ENCODE measurements at places on chromosomes 12 and 14.

DNA sequence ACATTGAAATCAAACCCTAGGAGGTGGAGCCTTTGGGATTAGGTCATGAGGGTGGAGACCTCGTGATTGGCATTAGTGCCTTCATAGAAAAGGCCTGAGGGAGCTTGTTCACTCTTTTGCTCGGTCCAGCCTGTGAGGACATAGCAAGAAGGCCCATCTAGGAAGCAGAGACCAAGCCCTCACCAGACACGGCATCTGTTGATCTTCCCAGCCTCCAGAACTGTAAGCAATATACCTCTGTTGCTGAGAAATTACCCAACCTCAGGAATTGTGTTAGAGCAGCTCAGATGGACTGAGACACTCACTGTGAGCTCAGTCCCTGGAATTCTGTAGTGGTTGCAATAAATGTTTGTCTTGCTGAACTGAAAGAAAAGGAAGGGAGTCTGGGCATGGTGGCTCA lies 116.2 kb upstream of the MAP1LC3B2 start:
- DNase-seq: peak; percentile 58

- peak; percentile 36 for DNase-seq
Measured at GRCh38 chr14:44914849-44915248, 46.9 kb downstream of the KLHL28 start.

DNA sequence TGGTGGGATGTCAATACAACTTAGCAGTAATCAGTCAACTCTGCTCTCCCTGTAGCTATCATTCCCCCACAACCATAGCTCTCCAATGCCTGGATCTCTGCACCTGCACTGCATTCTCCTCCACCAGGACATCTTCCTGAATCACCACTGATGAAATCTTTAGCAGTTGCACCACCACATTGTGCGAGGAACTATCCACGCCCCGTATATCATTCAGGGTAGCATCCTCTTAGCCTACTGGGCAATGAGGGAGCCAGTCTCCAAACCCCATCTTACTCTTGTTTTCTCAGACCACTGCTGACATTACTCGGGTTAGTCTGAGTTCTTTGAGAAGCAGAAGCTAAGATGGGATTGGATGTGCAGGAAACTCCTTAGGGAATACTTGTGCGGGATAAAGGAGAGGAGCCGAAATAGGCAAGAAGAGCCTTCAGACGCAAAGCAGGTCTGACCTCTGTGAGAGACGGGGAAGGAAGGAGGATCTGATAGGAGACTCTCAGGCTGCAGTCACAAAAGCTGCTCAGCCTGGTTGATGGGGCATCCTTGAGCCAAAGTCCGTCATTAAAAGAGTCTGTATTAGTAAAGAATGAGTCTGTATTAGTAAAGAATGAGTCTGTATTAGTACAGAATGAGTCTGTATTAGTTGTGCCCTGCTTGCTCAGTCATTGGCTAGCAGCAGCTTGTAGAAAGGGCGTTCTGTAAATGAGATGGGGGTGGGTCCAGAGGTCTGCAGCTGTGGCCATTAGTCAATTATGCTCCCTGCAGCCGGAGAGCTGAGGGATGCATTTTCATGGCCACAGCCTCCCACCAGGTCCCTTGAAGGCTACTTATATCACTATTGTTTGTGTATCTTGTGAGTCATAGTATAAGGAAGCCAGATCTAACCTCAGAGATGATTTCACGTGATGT lies 49.6 kb upstream of the RASSF3 start:
- peak; percentile 92 for DNase-seq

- no peak for DNase-seq
Measured at GRCh38 chr12:103881261-103881660, 40.2 kb upstream of the NT5DC3 start.

DNA sequence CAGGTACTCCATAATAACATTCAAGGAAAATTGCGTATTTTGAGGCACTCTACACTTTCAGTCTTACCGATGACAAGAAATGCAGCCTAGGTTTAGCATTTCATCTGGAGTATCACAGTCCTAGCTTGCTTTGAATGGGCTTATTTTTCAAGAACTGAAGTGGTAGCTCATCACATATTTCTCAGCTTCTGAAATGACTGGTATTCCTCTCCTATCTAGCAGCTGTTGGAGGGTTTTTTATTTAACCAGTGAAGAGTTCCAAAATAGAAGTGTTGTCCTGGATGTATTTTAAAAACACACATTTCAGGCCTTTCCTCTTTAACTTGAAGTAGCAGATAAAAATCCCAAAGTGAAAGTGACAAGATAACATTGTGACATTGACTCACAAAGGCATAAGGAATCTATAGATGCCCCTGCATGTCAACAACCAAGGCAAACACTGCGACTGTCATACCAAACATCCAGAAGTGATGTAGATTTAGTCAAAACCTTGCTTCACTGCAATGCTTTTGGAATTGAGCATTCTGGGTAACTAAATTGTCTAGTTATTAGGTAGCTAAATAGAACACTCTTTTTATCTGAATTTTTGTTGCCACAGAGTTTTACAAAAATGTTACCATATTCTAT lies 182.2 kb upstream of the FBXO33 start:
- DNase-seq: no peak

DNA sequence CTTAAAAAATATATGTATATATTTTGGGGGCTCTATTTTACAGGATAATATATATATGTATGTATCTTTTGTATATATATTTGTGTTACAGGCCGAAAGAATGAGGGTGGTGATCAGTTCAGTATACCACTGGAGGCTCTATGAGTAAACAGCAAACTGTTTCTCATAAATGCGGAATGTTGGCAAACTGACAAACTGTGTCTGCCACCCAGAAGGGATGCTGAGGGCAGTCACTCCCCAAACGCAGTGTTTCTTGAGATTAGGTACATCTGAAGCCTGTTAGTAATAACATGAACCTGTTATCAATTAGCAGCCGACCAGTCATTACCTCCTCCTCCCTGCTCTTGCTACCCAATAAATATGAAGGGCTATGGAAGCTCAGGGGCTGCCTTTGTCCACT lies 20.8 kb downstream of the TNFAIP2 start:
- peak; percentile 70 for DNase-seq

DNA sequence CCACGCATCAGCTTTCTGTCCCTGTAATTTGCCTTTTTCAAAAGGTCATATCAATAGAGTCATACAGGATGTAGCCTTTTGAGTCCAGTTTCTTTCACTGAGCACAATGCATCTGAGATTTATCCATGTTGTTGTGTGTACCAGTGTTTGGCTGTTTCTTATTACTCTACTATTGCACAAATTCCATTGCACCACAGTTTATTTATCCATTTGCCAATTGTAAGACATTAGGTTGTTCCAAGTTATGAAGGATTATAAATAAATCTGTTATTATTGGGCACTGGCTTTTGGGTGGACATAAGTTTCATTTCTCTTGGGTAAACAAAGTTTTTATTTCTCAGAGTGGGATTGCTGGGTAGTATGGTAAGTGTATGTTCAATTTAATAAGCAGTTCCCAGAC lies 68.3 kb upstream of the TBPL2 start:
- no peak for DNase-seq

DNA sequence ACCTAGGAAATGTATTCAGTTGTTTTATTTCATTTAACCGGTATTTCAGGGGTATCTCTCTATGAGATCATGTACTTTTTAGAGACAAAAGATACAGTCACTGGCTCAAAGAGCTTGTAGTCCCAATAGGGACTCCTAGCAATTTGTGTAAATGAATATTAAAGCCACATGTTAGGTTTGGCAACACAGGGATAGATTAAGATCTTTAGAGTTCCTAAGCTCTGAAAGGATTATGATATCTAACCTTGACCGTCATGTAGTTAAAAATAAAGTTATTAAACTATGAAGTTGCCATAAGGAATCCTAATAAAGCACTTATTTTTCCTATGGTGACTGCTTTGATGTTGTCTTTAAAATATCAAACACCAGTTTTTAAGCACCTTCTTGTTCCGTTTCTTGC lies 100.4 kb upstream of the FGD4 start:
- peak; percentile 51 for DNase-seq

- no peak for DNase-seq
Measured at GRCh38 chr12:39935839-39936238, 170.0 kb downstream of the SLC2A13 start.

GRCh38 chr12:117563706-117564105 lies 202.3 kb upstream of the NOS1 start:
- no peak for DNase-seq

DNA sequence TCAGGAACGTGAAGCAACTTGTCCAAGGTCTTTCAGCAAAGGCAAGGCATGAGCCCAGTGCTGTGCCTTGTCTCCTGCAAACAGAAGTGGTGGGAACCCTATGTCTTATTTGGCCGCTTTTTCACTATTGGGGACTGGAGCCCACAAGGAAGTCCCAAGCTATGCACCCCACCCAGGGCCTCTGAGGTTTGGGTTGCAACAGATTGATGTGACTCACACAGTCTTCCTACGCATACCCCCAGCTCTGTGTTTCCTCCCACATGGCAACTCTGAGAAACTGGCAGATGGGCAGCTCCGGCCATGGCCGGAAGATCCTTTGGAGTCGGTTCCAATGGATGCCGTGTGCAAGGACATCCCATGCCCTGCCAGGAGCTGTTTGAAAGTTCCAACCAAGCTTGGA lies 28.3 kb upstream of the CMKLR1 start:
- DNase-seq: peak; percentile 27

GRCh38 chr12:12305568-12306300 lies 38.9 kb upstream of the LRP6 start:
- DNase-seq: no peak

DNA sequence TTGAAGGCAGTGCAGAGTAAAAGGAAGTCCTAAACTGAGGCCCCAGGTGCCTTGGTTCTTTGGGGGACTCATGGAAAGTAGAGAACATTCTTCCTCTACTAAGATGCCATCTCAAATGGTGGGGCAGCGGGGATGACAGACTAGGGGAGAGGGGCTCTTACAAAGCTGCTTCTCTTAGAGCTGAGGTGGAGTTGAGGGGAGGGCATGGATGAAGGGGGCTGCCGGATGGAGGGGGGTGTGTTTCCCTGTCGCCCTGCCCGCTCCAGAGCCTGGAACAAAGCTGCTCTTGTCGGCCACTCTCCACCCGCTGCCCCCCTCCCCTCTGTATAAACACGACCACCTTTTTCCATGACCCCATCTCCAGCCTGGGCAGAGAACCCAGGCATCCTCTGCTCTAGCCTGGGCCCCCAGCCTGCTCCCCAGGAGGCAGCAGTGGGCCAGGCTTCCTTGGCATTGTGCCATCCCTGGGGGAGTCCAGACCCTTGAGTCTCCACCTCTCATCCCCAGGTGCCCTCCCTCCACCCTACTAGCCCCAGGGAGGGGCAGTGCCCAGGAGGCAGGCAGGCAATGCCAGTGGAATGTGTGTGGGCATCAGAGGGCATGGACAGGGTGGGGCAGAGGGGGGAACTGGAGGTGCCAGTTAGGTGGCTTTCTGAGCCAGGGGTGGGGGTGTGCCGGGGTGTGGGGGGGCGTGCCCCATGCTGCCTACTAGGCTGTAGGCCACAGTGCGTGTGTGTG lies 1.7 kb downstream of the RARG start:
- DNase-seq: no peak

- peak; percentile 39 for DNase-seq
Measured at GRCh38 chr12:80226576-80226975, 127.2 kb downstream of the OTOGL start.

- DNase-seq: peak; percentile 100
Measured at GRCh38 chr12:6336079-6336888, 5.6 kb downstream of the TNFRSF1A start.

- DNase-seq: no peak
Measured at GRCh38 chr12:48978291-48978740, at the start of gene WNT1. Gene WNT1, plus strand, starts transcription at chr12:48978322. Its CDS starts 329 bp downstream, at chr12:48978651.

GRCh38 chr12:102735104-102735503 lies 181.9 kb downstream of the PAH start:
- DNase-seq: no peak

GRCh38 chr12:114938487-114939210 lies 254.7 kb upstream of the TBX3 start:
- no peak for DNase-seq

- DNase-seq: peak; percentile 47
Measured at GRCh38 chr12:88334271-88334670, 192.2 kb downstream of the TMTC3 start.

DNA sequence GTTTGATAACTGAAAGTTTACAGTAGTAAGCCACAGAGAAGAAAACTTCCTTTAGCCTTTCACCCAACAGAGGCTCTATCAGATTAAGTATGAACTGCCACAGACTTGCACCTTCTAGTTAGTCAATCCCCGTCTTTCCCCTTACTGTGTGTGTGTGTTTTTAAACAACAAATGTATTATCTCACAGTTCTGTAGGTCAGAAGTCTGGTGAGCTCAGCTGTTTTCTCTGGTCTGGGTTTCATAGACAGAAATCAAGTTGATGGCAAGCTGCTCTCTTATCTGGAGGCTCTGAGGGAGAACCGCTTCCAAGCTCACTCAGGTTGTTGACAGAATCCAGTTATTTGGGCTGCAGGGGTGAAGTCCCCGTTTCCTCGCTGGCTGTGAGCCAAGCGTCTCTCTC lies 320.5 kb downstream of the PRKD1 start:
- no peak for DNase-seq

DNA sequence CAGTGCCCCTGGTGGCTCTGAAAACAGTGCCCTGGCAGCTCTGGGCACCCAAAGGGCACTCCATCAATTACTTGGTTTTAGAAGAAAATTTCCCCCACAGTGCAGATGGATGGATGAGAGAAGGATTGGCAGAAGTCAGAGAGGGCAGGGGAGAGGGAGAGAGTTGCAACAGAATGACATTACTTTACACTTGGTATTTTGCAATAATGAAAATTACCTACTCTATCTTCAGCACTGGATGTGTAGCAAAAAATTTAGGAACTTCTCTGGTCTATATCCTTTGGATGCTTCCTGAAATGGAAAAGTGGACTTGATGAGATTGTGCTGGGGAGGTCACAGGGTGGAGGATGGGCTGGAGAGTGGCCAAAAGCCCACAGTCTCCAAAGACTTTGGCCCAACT lies 193.2 kb downstream of the CHST11 start:
- no peak for DNase-seq
